ENCODE measurements at places on chromosomes 3 and 15. TPM values are rescaled to one million over a fixed set of nuclear protein-coding genes. Genes with fewer than 3 reads are reported as not detected.

The APOD gene
- total RNA-seq = 0.44 TPM

DNA sequence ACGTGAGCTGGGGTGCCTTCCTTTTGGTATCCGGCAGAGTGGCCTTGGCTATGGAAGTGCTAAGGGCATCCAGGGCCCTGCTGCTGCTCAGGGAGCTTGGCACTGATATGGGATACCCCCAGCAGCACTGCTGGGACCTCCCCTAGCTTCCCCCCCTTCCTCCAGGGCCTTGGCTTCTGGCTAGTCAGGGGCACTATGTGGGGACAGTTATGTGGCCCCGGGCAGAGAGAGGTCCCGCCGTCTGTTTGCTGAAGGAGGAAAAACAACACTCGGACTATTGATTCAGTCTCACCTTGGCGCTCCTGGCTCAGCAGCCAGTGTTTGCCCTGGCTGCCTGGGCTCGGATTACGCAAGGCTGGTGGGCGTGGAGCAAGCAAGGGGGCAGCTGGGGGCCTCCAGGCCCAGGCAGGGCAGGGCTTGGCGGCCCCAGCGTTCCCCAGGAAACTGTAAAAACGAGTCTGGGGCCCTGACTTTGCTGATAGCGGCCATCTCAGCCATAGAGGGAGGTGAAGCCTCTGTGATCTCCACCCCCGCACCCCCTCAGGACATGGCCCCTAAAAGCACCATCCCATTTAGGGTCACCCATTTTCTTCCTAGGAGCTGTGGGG, 5.7 kb downstream of the FURIN start:
- no peaks in the 10 kb centered on the region for H3K27me3 ChIP-seq
- peak; percentile 31 for DNase-seq
- peaks cover 78% of the 10 kb centered on the region for H3K36me3 ChIP-seq
- peak overlapping the region; percentile 94 for H3K4me3 ChIP-seq
- peaks cover 39% of the 10 kb centered on the region for H3K4me1 ChIP-seq
- H3K27ac ChIP-seq = peak overlapping the region; percentile 99

DNA sequence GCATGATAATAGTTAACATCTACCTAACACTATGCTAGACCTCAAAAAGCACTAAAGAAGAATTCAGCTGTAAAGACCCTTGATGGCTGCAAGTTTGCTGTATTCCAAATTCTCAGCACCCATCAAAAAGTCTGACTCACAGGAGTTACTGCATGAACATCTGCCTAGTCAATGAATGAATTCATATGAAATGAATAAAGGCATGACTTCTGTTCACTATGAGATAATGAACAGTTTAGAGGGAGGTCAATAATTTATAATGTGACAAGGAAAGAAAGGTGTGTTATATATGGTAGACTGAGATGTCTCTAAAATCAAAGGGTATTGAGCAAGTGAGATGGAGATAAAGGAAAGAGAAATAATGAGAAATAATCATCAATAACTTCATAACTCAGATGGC, 508.2 kb upstream of the TGFBR2 start:
- H3K27ac ChIP-seq = no peak overlapping the region
- no peak overlapping the region for H3K4me3 ChIP-seq
- H3K4me1 ChIP-seq = peaks cover 9% of the 10 kb centered on the region
- no peaks in the 10 kb centered on the region for H3K27me3 ChIP-seq
- H3K36me3 ChIP-seq = no peaks in the 10 kb centered on the region

- no peaks in the 10 kb centered on the region for H3K36me3 ChIP-seq
- H3K27ac ChIP-seq = no peak overlapping the region
- H3K4me3 ChIP-seq = no peak overlapping the region
- no peak for DNase-seq
Observed at GRCh38 chr3:127676921-127677351, 4.2 kb downstream of the ABTB1 start.

DNA sequence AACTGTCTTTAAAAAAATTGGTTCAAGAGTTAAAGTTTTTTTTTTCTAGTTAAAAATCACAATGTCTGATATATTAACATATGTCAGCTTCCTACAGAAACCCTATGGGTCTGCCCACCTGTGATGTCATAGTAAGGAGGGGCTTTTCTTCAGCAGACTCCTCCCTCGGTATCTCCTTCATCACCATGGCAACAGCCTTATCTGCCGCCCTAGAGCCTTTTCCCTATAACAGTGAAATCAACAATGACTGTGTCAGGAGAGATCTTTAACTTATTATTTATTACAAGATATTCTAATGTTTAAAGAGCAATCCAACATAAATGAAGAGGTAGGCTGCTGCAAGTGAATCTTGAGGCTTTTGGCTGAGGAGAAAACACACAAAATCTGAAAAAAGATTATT, 138.7 kb downstream of the PEX5L start:
- DNase-seq = peak; percentile 10
- H3K27me3 ChIP-seq = peaks cover 3% of the 10 kb centered on the region
- no peak overlapping the region for H3K27ac ChIP-seq
- H3K4me1 ChIP-seq = no peaks in the 10 kb centered on the region
- no peaks in the 10 kb centered on the region for H3K36me3 ChIP-seq

DNA sequence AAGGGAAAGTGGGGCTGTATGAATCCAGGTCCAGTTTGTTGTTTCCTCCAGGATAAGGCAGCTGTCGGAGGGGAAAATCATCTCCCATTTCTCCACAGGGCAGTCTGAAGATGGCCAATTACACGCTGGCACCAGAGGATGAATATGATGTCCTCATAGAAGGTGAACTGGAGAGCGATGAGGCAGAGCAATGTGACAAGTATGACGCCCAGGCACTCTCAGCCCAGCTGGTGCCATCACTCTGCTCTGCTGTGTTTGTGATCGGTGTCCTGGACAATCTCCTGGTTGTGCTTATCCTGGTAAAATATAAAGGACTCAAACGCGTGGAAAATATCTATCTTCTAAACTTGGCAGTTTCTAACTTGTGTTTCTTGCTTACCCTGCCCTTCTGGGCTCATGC, 911 bp downstream of the CCRL2 start:
- no peak overlapping the region for H3K27ac ChIP-seq
- DNase-seq = no peak
- peaks cover 25% of the 10 kb centered on the region for H3K4me1 ChIP-seq

Measured in activated naive CD4-positive, alpha-beta T cell treated with anti-CD3 and anti-CD28 coated beads for 36 hours (primary cell).